ENCODE measurements at places on chromosomes 2 and 18. TPM values are rescaled to one million over a fixed set of nuclear protein-coding genes. Genes with fewer than 3 reads are reported as not detected.

DNA sequence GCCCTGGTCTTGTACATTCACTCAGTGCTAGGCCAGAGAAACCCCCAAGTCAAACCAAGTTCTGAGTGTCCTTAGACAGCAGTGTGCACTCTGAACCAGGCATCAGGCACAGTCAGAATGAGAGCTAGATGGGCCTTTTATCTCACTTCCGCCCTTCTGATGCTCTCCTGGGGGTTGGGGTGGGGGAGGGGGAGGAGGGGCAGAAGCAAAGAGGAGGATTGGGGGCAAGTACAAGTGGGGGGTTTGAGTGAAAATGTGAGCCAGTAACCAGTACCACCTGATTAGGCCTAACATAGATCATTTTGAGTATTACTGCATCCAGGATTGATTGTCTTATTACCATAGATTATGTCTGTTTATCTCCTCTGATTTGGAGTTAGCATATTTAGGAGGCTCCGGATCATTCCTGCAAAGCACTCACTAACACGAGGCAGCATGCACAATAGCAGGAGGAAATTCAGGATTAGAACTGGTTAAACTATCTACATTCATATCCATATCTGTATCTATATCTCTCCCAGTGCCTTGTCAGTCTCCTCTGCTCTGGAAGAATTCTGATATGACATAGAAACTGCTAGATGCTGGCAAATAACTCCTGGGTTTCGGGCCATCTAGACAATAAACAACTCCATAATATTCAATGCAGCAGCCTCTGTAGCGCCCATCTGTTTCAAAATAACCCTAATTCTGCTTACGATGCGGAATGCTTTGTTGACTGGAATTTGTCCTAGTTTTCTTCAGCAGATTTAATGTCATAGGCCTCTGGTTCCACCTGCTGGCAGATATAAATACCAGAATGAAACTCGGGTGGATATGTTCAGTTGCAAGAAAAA, 149.1 kb downstream of the RHBDD1 start:
- no peak for DNase-seq

PIEZO2 gene
- total RNA-seq = 3.1 TPM

DNA sequence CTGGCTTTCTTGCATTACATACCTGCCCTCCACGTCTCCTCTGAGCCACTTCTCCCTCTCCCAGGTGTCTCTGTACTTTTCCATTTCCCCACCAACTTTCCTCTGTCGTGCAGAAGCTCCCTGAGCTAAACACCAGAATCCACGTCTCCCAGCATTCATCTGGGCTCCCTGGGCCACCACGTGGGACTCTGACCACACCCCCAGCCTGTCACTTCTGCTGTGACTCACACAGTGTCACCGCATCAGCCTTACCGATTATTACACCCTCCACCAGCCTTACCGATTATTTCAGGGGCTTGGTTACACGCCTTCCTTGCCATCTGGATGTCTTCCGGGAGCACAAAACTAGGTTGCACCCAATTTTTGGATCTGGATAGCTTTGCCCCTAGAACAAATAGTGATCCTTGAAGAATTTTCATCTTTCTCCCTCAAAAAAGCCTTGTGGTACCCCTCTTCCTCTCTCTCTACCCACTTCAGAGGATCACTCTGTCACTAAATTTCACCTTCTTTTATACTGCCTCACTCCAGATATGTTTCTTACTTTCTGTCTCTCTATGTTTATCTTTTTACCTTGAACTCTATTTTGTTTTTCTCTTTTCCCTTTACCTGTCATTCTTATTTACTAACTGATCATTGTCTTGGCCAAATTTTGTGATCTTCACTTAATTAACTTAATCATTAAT, 136.9 kb upstream of the CAB39 start:
- DNase-seq = no peak

GRCh38 chr18:58649966-58650816, 21.1 kb upstream of the MALT1 start:
- no peak for DNase-seq

DNA sequence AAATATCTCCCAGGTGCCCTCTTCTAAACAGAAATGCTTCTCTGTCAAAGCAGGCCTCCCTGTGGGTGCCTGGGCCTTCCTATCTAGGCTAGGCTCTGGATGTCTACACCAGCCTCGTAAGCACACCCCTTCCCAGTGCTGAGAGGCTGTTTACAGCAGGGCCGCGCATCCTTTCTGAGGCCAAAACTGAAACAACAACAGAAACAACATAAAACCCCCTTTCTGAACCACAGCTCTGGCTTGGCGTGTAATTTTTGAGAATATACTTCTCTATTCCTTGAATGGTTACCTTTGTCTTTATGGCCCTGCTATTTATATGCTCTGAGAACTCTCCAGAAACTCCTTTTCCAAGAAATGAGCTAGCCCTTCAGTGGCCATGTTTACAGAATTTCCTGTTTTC, 118.4 kb downstream of the BCL2L11 start:
- DNase-seq = no peak

DNA sequence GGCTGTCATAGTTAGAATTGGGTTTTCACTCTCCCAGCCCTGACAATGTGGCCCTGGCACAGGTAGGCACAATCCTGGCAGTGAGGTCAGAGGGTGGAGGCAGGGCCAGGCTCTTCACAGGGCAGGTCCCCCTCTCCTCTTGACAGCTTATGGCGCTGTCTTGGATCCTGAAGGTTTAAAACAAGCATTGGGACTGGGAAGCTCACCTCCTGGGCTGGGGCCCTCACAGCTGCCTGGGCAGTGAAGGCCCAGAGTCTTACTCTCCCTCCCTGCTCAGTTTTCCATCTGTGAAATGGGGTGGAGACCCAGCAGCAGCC, 23.3 kb downstream of the LBH start:
- DNase-seq = no peak

- no peak for DNase-seq
Observed at GRCh38 chr2:167294776-167295140, 406.5 kb downstream of the XIRP2 start.

DNA sequence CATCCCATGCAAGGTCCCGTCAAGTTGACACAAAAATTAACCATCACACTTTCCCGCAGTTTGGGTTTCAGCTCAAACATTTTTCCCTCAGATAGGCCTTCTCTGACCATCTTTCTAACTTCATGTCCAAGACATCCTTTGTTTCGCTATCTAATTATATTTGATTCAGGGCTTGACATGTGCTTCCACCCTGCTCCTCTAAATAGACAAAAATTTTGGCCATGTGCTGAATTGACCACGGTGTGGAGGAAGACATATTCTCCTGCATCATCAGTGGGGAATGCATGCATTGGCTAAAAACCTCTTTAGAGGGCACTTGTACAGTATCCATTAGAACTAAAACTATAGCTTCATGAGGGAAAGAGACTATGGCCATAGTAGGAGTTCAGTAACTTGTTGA, 81.2 kb downstream of the PLCL1 start:
- DNase-seq = no peak

DNA sequence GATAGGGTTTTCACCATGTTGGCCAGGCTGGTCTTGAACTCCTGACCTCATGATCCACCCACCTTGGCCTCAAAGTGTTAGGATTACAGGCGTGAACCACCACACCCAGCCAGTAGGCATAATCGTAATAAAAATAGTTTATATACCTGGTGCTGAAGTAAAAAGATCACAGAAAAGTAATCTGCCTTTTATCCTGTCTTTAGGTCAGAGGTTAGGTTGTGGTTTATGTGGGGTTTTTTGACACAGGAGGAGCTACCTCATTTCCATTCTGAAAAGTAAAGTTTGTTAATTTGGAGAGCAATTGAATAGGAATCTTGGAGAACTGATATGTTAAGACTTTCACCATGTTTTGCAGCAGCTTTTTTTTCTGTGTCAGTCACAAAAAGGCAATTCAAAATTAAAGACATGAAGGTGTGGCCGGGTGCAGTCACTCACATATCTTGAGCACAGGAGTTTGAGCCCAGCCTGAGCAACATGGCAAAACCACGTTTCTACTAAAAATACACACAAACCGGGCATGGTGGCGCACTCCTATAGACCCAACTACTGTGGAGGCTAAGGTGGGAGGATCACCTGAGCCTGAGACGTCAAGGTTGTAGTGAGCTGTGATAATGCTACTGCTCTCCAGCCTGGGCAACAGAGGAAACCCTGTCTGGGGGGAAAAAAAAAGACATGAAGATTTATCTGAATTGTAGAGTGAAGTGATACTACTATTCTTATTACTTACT, 31.5 kb downstream of the CCNT2 start:
- DNase-seq = no peak

DNA sequence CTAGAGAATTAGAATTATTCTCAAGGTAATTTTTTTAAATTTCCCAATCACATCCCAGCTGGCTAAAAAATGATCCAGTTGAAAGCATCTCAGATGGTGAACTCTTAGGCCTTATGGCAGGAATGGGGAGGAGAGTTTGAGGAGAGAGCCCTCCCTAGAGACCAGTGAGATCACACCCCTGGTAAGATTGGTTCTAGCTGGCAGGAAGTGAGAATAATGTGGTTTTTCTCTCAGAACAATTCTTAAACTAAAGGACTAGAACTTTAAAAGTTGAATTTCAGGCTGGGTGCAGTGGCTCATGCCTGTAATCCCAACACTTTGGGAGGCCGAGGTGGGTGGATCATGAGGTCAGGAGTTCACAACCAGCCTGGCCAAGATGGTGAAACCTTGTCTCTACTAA, 120.2 kb downstream of the MYO3B start:
- no peak for DNase-seq

AMER3 gene
- not detected for total RNA-seq

DNA sequence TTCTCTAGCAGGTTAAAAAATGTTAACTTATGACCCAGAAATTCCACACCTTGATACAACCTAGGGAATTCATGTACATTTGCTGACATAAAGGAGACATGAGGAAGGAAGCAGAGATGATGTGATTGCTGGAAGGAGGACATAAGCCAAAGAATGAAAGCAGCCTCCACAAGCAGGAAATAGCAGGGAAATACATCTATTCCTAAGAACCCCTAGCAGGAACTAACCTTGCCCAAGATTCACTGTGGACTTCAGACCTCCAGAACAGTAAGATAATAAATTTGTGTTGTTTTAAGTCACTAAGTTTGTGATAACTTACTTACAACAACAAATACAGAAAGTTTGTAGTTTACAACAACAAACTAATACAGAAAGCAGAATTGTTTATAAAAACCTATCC, 4.6 kb upstream of the DSG4 start:
- no peak for DNase-seq

DNA sequence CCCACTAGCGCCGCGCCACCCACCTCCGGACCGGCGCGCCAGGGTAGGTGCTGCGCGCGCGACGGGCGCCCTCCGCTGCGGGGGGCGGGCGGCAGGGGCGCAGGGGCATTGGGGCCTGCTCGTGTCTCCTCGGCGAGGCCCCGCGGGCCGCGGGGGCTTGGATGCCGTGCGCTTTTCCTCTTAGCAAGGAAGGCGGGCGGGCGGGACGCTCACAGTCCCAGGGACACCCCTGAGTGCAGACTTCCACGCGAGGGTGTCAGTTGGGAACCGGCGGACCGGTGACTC, 748 bp downstream of the TWIST2 start:
- DNase-seq = no peak

GRCh38 chr18:10453806-10454680, at the start of gene APCDD1:
TSS of gene APCDD1 (plus strand) at chr18:10454635. CDS start at chr18:10454982, 347 bp downstream.
- no peak for DNase-seq

DNA sequence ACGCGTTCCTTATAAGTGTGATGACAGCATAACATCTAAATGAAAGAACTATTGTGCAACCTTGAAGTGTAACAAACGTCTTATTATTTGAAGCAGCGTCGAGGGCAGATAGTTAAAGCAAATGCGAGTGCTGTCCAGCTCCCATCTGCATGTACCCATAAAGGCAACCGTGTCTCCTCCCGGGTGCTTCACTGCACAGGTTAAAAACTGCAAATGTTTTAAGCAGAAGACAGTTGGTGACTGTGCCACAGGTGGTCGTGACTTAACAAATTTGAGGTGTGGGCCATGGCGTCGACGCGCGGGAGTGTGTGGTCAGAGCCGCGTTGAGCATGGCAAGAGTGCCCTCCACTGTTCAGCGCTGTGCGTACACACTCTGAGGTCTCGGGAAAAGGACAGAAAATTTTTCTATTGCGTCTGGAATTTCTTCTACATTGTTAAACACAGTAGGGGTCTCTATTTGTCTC, 6.4 kb downstream of the SALL3 start:
- DNase-seq = no peak

- no peak for DNase-seq
Observed at GRCh38 chr2:48112911-48113680, 206.8 kb upstream of the FBXO11 start.

GRCh38 chr2:160471950-160472349, 21.7 kb downstream of the RBMS1 start:
- no peak for DNase-seq

DNA sequence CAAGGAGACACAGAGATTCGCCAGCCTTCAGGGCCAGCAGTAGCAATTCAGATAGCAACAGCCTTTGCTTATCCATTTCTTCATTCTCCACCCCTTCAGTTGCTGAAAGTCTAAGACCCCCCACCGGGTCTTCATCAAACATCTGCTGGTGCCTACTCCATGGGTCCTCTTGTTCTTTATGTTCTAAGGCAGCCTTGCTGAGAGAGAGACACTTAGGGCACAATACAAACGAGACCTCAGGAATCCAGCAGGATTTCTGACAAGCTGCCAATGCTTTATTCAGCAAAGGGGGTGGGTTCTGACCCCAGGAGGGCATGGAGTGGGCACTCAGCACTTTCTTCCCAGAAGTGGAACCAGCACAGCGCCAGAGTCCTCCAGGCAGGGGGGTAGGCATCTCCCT, 36.2 kb upstream of the CNGA3 start:
- no peak for DNase-seq

DNA sequence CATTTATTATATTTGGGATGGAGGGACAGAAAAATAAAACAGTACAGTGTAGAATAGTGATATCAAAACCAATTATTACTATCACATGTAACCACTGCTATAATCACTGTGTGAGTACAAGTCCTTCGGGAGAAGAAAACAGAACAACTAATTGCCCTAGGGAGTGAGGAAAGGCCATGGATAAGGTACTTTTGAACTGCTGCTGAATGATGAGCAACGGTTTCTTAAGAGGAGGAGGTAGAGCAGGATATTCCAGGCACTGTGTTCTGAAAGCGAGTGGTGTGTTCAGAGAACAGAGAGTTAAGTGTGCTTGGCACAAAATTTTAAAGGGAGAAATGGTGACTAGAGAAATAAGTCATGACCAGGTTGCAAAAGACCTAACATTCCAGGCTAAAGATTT, 134.2 kb downstream of the CALCRL start:
- DNase-seq = no peak

GKN2 gene
- total RNA-seq = 0.75 TPM

DNA sequence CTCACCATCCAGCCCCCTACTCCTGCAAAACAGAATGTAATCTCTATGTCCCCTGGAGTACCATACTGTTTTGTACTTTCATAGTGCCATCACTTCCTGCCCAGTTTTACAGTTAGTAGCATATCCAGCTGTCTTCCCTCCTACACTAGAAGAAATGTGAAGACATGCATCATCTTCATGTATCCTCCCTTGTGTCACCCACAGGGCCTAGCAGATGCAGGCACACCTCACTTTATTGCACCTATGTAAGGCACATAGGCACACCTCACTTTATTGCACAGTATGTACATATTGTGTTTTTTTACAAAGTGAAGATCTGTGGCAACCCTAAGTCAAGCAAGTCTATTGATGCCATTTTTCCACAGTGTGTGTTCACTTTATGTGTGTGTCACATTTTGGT, 12.0 kb downstream of the DNAJC27 start:
- no peak for DNase-seq
